ENCODE measurements at places on chromosomes 5 and 9.

DNA sequence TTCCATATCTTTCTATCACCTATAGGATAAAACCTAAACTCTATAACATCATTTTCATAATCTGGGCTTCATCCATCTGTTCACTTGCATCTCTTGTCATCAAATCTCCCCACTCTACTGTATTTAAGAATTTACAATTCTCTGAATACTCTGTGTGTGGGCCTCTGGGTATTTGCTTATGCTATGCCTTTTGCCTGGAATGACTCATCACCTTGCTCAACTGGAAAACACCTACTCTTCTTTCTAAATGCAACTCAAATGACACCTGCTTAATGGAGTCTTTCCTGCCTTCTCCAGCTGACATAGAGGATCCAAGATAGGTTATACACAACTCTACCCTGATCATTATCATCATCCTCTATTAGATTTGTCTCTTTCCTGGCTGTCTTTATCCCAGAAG, 421.7 kb downstream of the SPATA31D1 start:
- DNase-seq, result no peak

DNA sequence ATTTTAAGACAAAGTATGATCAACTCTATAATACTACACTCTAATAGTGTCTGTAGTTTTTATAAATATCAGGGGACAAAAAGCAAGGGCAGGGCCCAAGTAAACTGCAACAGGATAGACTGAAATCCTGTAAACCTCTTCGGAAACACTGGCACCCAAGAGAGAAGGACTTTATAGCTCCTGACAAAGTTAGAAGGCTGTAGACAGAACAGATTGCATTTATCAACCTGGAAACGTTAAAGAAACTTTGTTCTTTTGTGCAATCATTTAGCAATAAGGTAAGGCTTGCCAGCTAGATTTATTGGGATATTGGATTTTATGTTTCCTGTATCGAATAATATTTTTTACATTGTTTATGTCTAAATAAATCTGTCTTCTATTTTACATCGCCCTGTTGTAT, 91.8 kb upstream of the MAN2A1 start:
- no peak for DNase-seq

- DNase-seq, result no peak
These were observed 239.2 kb upstream of the KIF2A start for GRCh38 chr5:62066761-62067277.

GRCh38 chr5:16815432-16815831, 120.7 kb downstream of the MYO10 start:
- DNase-seq, result no peak

Measured in globus pallidus (tissue), 1 donor.